ENCODE measurements at places on chromosomes 5 and 9.

DNA sequence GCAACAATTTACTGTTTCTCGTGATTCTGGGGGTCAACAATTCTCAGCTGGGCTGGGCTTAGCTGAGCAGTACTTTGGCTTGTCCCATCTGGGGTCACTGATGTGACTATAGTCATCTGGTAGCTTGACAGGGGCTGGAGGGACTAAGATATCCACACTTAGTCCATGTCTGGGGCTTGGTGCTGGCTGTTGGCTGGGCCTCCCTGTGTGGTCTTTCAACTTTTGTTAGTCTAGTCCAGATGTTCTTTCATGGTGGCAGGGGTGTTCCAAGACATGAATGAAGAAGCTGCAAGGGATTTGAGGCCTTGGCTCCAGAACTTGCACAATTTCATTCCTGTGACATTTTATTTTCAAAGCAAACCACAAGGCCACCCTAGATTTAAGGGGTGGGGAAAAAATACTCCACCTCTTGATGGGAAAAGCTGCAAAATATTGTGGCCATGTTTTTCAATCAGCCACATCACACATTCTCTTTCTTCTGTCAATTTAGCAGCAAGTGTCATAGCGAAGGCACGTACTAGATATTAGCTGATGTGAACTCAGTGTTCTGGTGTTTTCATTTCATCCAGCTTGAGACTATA, 59.2 kb downstream of the TSSK1B start:
- DNase-seq: no peak

- no peak for DNase-seq
Observed at GRCh38 chr5:119537704-119538103, 85.4 kb downstream of the HSD17B4 start.

GRCh38 chr5:135024956-135025729, 8.9 kb downstream of the PITX1 start:
- no peak for DNase-seq

DNA sequence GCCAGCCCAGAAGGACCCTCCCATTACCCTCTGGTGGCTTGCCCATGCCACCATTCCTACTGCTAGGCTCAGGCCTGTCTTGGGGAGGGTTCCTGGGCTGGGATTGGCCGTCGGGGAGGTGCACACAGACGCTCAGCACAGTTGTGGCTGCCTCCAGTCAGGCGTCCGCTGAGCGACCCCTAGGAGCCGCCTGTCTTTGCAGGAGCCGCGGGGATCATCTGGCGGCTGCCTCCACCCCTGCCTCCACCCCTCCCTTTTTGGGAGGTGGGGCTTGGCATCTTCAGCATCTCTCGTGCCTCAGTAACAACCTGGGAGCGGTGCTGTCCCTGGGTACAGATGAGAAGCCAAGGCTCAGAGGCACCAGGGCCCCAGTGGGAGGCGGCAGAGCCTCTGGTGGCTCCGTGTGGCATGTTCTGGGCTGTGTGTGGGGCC, 39.6 kb downstream of the RXRA start:
- DNase-seq: peak; percentile 81

GRCh38 chr5:140192715-140193430, 17.9 kb downstream of the CYSTM1 start:
- no peak for DNase-seq

DNA sequence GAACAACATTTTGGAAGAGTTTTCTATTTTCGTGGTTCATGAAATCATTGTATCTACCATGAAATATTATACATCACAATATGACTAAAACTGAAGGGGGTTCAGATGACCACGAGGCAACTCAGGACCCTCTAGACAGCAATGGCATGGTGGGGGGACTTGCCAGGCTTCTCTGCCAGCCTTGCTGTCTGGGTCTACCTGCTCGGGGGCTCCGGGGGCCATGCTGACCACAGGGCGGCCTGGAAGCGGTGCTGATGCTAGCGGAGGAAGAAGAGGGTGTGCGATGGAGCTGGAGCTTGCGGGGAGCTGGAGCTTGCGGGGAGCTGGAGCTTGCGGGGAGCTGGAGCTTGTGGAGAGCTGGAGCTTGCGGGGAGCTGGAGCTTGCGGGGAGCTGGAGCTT, 89.2 kb upstream of the IRX4 start:
- no peak for DNase-seq

DNA sequence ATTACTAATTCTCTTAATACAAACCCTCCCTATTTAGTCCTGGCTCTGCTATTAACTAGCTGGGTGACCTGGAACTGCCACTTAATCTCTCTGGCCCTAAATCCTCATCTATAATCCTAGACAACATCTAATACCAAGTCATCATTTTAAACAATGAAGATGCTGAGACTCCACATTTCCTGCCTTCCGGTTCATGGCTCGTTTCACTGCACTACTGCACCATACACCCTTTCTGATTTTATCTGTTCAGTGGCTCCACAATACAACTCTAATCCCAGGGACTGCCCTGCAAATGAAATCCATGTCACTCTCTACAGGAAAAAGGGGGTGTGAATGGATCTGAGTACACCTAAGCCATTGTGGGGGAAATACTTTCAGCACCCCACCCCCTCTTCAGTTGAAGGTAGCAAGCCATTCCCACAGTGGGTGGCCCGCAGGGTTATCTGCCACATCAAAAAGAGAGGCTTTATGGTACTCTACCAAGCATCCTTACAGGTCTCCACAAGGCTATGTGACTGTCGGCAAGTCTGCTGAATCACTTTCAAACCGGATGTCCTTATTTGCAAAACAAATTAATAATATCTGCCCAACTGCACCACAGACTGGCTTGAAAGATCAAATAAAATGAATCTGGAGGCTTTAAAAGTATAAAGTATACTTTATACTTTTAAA, 89.5 kb downstream of the EPB41L4A start:
- no peak for DNase-seq

GRCh38 chr5:163807781-163808180, 302.4 kb downstream of the MAT2B start:
- no peak for DNase-seq

- no peak for DNase-seq
Observed at GRCh38 chr5:150299571-150300327, 3.0 kb downstream of the ARSI start.

DNA sequence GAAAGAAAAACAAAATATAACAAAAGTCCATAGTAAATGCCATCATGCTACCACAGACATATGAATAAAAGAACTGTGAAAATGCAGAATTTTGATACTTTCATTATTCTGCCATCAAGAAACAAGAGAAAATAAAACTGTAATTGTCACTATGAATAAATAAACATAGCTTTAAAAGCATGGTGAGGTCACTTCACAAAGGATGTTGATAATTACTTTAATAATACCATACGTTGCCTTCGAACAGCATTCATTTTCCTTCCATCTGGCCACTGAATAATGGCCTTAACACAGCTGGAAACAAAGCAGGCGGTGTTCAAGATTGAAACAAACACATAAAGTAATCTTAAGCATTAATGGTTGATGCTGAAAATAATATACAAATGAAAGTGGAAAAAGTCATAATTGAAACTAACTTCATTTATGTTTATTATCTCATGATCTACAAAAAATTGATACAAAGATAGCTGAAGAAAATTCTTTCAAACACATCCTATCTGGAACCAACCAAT, 102.0 kb downstream of the AGTPBP1 start:
- no peak for DNase-seq

- no peak for DNase-seq
Observed at GRCh38 chr9:37974506-37975173, 70.7 kb upstream of the SLC25A51 start.

DNA sequence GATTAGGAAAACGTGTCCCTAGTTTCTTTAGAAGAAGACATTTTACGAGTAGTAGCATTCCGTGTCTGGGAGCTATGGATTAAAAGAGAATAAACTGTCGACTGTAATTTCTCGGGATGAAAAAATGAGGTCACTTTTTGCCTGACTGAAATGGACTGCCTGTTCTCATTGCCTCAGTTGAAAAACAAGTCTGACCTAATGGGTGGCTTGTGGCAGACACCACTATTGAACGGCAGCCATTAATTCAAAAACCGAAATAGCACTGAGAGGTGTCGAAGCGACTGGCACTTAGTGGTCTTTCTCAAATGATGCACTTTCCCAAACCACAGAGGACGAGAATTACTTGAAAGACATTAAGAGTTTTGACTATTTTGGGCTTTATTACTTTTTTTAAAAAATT, 35.4 kb downstream of the OSTF1 start:
- no peak for DNase-seq

- DNase-seq: no peak
Observed at GRCh38 chr9:116641292-116642059, 45.6 kb upstream of the TRIM32 start.

DNA sequence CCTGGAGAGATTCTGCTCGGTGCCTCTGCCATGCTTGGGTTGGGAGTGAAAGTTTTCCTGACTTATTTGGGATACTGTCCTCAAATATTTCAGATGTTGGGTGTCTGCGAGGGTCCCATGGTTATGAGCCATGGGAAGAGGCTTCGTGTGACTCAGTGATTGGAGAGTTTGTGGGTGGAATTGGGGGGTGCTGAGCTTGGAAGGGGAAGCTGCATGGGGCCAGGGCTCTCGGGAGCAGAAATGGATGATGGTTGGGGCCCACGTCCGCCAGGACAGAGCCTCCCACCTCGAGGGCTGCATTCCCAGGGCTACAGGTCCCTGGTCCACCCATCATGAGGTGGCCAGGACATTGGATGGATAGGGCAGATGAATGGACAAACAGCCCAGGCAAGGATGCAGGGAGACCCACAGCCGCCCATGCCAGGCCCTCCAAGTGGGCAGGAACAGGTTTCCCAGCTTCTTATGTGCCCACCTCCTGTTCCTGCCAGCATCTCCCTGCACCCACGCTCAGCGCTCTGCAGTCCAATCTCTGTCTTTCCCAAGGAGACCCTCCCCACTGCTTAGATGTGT, 5.5 kb downstream of the OBP2B start:
- DNase-seq: no peak

DNA sequence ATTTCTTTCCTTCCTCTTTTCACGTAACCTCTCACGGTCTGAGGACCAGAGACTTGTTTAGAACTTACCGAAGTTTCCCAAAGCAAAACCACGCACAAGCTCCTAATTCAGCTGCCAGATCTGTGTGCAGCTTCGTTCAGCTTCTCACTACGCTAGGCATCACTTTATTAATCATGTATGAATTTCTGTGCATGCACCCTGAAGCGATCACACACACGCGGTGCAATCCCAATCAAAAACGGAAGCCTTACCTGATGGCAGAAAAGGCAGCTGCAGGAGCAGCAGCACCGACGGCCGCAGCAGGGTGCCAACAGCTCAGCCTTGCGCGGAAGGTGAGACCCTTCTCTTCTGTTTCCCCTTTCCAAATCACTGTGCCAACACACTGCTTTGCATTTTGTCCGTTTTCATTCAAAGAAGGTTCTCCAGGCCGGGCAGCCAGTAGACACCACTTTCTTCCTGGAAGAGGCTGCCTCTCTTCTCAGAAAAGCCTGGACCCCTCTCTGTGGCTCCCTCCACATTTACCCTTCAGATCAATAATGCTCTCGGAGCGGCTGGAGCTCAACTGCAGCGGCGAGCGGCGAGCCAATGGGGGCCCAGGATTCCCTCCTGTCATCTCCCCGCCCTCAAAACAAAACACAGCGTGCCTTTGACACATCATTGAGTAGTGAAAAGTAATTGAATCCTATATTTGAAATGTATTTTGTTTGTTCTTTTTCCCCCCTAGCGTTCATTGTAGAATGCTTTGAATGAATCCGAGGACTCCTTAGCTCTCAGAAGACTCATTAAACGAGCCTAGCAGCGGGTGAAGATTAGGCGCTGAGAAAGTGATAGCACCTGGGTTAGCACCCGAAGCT, at the start of gene CDH12:
Gene CDH12 (minus strand): TSS at position 538 of the 854 bp plus-strand sequence.
- no peak for DNase-seq

DNA sequence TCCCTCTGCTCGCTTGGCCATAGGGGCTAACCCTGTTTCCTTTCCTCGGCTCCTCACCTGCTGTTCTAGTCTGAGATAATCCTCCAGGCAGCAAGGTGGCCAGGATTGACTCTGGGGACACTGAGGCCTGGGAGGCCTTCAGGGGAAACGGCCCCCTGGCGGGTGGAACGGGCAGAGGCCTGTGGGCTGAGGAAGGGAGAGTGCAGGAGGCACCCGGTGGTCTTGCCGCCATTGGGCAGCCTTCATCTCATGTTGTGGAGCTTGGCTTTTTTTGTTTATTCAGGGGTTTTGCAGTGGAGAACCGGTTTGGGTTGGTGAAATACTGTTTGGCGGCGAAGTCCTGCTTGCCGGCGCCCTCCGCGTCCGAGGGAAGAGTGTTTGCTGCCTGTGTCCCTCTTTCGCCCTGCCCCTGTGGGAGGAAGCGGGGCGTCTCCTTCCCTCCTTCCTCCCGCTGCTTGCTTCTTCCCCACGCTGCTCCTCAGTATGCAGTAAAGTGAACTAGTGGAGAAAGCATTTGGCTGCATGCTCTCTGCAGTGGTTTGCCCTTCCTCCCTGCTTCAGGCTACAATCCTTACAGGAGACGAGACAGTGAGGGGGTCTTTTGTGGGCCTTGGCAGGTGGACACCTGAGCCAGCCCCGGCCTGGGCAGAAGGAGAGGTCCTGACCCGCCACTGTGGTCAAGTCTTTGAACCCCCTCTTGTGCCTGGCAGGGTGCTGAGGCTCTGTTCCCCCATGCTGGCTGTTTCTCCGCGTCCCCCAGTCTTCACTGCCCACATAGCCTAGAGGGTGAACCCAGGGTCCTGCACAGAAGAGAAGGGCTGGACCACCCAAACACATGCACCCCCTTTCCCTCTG, 30.8 kb upstream of the PRDM12 start:
- no peak for DNase-seq

GRCh38 chr9:78578072-78578471, 281.1 kb downstream of the PSAT1 start:
- DNase-seq: no peak

DNA sequence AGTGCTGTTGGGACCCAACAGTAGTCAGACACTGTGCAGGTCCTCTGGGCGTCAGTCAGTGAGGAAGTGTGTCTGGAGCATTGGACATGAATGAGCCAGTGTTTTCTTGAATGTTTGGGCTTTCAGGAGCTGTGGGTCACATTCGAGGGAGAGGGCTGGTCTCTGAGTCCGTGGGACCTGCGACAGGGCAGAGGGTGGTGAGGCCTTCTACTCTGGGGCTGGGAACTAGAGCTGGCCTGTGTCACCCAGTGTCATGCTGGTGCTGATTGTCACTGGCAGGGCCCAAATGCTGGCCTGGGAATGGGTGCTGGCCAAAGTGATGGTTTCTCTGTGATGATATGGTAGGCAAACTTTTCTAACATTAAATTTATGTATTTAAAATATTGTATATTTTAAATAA, 10.3 kb downstream of the POLR1E start:
- no peak for DNase-seq

GRCh38 chr5:147369742-147370374, 135.0 kb downstream of the STK32A start:
- DNase-seq: peak; percentile 3
